ENCODE measurements at places on chromosomes 2 and 18.

DNA sequence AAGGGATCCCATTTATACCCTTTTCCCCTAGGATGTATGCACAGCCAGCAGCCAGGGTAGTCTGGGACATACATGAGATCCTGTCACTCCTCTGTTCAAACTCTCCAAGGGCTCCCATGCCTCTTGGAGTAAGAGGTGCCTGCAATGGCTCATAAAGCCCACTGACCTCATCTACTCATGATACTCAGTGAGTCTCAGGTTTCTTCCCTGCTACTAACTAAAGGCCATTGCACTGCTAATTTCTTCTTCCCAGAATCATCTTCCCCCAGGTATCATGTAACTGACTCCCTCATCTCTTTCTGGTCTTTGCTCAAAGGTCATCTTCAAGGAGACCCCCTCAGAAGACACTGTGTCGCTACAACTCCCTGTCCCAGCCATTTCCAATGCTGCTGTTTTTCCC is 68.2 kb downstream of the CCBE1 start:
- no peak for DNase-seq

DNA sequence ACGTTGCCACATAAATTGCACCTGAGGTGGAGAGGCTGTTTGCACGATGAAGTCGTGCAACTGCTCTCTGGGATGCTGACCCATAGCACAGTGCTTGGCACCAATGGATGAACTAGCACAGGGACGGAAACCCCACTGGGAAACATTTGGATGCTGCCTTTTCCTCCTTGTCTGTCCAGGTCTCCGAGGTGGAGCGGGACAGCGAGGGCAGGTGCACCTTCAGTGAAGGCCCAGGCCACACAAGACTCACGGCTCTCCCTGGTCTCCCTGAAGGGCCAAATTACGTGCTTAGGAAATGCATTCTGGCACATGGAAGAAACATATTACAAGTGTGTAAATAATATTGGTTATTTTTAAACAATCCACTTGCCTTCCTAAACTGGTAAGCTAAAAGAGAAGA is 70.3 kb downstream of the TPO start:
- no peak for DNase-seq

DNA sequence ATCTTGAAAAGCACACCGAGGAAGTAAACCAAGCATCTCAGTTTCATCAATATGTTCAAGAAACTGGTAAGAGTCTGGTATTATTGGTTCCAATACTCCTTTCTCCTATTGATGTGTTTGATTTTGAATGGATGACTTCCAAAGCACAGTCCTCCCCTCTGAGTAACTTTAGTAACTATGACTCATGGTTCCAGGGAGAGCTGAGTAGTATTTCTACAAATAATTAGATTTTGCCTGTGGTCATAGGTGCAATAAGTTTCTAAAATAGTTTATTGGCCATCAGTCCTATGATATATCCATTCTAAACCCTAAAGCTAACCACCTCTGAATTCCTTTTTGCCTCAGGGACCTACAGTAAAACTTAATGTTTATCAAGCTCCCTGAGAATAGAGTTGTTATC is 352.4 kb downstream of the XIRP2 start:
- DNase-seq, result no peak

GRCh38 chr18:74114116-74114515 is 33.5 kb downstream of the FBXO15 start:
- DNase-seq, result no peak

DNA sequence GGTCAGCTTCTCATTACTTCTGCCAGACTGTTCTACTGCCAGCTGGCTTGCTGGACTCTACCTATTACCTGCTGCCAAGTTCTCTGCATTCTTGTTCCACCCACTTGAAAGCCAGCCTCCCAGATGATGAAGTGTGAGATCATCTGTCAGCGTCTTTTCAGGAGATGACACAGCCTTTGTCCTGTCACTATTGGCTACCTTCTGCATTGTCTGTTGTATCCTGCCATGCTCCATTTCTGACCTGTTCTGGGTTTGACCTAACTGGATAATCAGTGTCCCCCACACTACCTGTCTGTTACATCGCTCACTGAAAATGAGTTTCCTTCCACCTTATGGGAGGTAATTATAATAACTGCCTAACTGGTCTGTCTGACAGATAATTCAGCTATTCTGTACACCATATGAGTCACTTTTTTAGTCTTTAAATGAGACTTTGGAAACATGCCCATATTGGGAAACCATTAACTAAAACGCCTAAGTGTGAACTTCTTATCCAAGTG is 520.6 kb downstream of the METTL4 start:
- no peak for DNase-seq

GRCh38 chr2:155266109-155266508 is 567.6 kb downstream of the KCNJ3 start:
- no peak for DNase-seq

GRCh38 chr2:221426929-221427328 is 145.2 kb downstream of the EPHA4 start:
- no peak for DNase-seq

DNA sequence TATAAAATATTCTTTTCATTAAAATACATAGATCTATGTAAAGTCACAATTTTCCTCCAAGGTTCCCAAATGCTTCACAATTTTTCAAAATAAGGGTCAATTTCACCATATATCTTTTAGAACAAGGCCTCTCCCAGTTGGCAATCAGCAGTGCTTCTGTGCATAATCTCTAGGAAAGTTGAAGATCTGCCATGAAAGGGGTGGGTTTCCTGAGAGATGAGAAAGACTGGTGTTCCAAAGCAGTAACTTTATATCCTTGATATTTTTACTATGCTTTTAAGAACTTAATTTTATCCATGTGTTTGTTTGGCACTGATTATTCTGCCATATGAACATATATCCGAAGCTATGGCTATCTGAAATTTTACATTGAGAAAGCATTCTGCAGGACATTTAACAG is 199.4 kb upstream of the CYP26B1 start:
- no peak for DNase-seq

- DNase-seq, result no peak
These were observed 9.9 kb downstream of the AQP12B start for GRCh38 chr2:240672701-240673190.

Data from activated CD4-positive, alpha-beta T cell treated with anti-CD3 and anti-CD28 coated beads, Interleukin-2, amount 50 U/mL, for 48 hours (primary cell).